Naive thymus-derived CD4-positive, alpha-beta T cell (primary cell): ENCODE measurements at places on chromosomes 16 and 17. TPM values are rescaled to one million over a fixed set of nuclear protein-coding genes. Genes with fewer than 3 reads are reported as not detected.

The PABPN1L gene
- not detected for polyA plus RNA-seq

DNA sequence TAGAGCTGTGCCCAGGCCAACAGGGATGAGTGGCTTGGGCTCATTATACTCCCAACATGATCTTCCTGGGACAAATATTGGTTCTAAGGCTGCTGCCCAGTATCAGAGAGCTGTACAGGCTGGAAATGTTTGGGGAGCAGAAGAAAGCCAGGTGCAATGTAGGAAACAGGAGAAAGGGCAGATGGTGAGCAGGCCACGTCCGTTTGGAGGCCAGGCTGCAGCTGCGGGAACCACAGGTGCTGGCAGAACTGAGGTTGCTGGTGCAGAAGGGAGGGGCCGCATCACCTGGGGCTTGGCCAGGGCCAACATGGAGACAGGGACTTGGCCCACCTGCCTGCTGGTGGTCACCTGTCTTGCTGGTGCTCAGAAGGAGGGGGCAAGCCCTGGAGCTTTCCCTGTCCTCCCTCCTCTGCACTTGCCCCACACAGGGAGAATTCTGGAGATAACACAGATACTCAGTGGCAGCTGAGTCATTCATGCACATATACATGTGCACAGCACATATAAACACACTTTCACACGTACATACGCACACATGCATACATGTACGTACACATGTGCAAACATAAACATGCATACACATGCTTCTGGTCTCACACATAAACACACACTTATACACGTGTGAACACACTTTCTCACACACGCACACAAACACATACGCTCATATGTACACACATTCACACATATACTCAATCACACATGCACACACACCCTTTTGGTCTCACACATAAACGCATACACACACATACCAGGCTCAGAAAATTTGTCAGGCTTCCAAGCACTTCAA is 67.7 kb downstream of the WSCD1 start:
- no peak for DNase-seq

- DNase-seq, result no peak
These were observed 3.8 kb upstream of the USP36 start for GRCh38 chr17:78844301-78845005.

DNA sequence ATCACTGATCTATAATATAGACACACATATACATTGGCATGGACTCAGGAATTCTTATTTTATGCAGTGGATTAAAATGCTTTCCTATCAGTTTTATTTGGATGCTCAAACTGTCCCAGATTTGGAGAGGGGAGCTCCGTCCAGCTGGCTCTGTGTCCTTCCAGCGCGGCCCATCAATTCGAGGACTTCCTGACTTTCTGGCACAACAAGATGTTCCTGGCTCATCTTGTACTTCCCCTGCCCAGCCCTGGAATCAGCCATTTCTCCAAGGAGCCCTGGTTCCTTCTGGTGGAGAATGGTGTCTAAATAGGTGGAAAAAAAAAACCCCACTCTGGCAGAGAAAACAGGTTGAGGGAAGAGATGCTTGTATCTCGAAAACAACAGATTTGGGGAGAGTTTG is 94.5 kb downstream of the CRISPLD2 start:
- DNase-seq, result no peak
